ENCODE measurements at places on chromosomes 3 and 15. TPM values are rescaled to one million over a fixed set of nuclear protein-coding genes. Genes with fewer than 3 reads are reported as not detected.

RAD51 gene
- total RNA-seq: not detected

GPR87 gene
- total RNA-seq: 3.4 TPM

MBD4 gene
- total RNA-seq: 29.8 TPM

CPLX3 gene
- not detected for total RNA-seq

CFAP20DC gene
- total RNA-seq: 2.4 TPM
